ENCODE measurements at places on chromosomes 11 and 22.

GRCh38 chr22:34055525-34056200 lies 135.4 kb upstream of the LARGE1 start:
- DNase-seq: peak; percentile 73
- H3K4me1 ChIP-seq: no peaks in the 10 kb centered on the region
- H3K27ac ChIP-seq: no peak overlapping the region

GRCh38 chr22:42169055-42169469 lies 38.5 kb upstream of the CYP2D6 start:
- H3K4me1 ChIP-seq: peaks cover 43% of the 10 kb centered on the region
- no peaks in the 10 kb centered on the region for H3K27me3 ChIP-seq
- H3K4me3 ChIP-seq: no peak overlapping the region
- peak; percentile 87 for DNase-seq

- H3K4me3 ChIP-seq: no peak overlapping the region
- no peaks in the 10 kb centered on the region for H3K27me3 ChIP-seq
- DNase-seq: no peak
- H3K27ac ChIP-seq: no peak overlapping the region
- no peaks in the 10 kb centered on the region for H3K36me3 ChIP-seq
These were observed 24.2 kb downstream of the NECTIN1 start for GRCh38 chr11:119704849-119705248.

- peaks cover 18% of the 10 kb centered on the region for H3K4me1 ChIP-seq
- no peak for DNase-seq
- H3K27me3 ChIP-seq: no peaks in the 10 kb centered on the region
- H3K4me3 ChIP-seq: no peak overlapping the region
- H3K27ac ChIP-seq: no peak overlapping the region
These were observed 13.6 kb downstream of the PLA2G6 start for GRCh38 chr22:38167988-38168407.

- H3K4me1 ChIP-seq: no peaks in the 10 kb centered on the region
- no peak overlapping the region for H3K27ac ChIP-seq
- DNase-seq: no peak
- no peak overlapping the region for H3K4me3 ChIP-seq
- no peaks in the 10 kb centered on the region for H3K27me3 ChIP-seq
These were observed 325.7 kb upstream of the PITPNB start for GRCh38 chr22:28244757-28245156.

- no peaks in the 10 kb centered on the region for H3K27me3 ChIP-seq
- H3K4me1 ChIP-seq: peaks cover 16% of the 10 kb centered on the region
- H3K27ac ChIP-seq: no peak overlapping the region
- DNase-seq: no peak
- no peak overlapping the region for H3K4me3 ChIP-seq
These were observed 5.3 kb downstream of the RIN1 start for GRCh38 chr11:66330931-66331330.

DNA sequence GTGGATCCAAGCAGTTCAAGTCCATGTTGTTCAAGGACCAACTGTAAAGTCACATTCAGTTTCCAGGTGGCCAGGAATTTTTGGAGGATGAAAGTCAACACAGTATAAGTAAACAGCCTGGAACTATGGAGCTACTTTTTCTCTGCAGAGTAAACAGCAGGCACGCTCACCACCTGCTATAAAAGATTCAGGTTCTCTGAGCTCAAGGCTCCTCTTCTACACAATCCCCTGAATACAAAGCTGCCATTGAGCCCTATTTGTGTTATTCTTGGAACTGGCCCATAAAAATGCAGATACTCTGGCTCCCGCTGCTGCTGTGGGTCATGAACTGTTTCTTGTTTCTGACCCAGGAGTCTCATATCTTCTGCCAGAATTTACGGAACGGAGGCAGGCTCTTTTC lies 56.9 kb upstream of the PRR5 start:
- no peak overlapping the region for H3K27ac ChIP-seq
- no peaks in the 10 kb centered on the region for H3K27me3 ChIP-seq
- no peaks in the 10 kb centered on the region for H3K36me3 ChIP-seq
- H3K4me3 ChIP-seq: no peak overlapping the region
- H3K4me1 ChIP-seq: no peaks in the 10 kb centered on the region

DNA sequence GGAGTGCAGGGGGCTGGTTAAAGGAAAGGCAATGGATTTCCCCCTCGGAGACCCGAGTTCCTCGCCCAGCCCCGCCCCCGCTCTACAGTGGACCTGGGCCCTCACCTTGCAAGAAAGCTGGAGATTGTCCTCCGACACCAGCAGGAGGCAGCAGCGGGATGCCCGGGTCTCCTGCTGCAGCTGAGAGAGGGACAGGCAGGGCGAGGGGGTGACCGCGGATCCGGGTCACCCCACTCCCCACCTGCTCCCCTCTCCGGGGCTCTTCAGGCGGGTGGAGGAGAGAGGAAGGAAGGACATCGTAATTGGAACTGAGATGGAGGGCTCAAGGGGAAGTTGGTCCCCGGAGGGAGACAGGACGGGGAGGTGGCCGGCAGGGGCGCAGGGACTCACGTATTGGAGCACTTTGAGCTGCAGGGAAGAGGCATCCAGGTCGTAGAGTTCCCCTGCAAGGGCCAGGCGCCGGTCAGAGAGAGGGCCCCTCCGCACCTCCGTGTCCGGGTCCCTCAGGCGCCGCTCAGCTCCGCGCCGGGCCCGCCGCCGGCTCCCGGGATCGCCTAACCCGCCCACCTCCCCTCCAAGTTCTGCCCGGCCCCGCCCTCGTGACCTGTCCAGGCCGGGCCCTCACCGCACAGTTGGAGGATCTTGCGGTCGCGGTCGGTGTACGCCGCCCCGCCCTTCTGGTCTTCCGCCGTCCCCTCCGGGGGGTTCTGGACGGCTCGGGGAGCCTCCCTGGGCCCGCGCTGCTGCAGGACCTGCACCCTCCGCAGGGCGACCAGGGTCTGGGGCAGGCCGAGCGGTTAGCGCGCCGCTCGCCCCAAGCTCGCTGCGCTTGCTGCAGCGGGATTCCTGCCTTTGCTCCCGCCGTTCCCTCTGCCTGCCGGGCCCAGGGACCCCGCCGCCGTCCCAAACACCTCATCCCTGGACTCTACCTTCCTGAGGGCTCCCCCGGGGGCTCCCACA lies 84.1 kb downstream of the PDE2A start:
- DNase-seq: peak; percentile 79
- peaks cover 17% of the 10 kb centered on the region for H3K4me1 ChIP-seq
- H3K27me3 ChIP-seq: no peaks in the 10 kb centered on the region
- H3K27ac ChIP-seq: no peak overlapping the region
- no peak overlapping the region for H3K4me3 ChIP-seq

DNA sequence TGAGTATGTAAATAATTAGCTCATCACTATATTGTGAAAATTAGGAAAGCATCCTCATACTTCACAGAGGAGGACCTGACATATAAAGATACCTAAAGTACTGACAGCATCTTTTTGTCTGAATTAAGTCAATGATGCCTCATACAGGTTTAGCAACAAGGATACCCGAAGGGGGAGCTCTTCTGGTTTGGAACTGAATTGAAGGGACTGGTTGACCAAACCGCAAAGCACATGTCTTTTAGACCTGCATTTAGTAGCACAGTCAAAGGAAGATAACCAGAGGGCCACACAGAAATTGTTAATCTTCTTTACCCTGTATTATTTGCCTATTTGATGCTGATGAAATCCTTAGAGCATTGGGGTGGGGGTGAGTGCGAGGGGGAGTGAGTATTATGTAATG lies 12.9 kb upstream of the WT1 start:
- no peaks in the 10 kb centered on the region for H3K36me3 ChIP-seq
- peaks cover 5% of the 10 kb centered on the region for H3K4me1 ChIP-seq
- H3K4me3 ChIP-seq: no peak overlapping the region
- no peak overlapping the region for H3K27ac ChIP-seq

DNA sequence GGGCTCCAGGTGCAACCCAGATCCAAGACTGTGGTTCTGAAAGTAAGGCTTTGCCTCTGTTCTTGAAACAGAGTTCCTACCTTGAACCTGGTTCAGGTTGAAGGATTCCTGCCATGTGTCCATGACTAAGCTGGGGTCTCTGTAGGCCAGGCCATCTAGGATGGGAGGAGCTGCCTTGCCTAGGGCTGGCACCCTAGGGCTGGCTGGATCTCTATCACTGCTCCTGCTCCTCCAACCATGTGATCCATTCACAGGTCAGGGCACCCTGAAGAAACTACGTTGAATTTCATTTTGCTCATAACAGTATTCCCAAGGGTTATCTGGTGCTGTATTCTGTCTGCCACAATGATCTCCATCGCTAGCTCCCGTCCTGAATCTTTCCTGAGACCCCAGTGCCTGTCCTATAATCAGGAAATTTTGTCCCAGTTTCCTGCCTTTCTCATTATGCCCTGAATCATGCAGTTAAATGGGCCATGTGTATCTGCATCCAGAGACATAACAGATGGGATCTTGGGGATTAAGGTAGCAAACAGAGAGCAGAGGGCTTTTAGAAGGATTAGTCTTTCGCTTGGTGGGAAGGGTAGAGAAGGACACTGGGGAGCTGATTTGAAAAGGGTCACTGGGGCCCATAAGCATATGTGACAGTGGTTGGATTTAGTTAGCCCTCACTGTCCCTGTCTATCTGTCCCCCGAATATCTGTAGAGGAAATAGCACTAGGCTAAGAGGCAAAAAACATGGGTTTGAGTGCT lies 98.2 kb upstream of the MTMR2 start:
- H3K4me1 ChIP-seq: no peaks in the 10 kb centered on the region
- H3K36me3 ChIP-seq: no peaks in the 10 kb centered on the region
- no peak overlapping the region for H3K27ac ChIP-seq

DNA sequence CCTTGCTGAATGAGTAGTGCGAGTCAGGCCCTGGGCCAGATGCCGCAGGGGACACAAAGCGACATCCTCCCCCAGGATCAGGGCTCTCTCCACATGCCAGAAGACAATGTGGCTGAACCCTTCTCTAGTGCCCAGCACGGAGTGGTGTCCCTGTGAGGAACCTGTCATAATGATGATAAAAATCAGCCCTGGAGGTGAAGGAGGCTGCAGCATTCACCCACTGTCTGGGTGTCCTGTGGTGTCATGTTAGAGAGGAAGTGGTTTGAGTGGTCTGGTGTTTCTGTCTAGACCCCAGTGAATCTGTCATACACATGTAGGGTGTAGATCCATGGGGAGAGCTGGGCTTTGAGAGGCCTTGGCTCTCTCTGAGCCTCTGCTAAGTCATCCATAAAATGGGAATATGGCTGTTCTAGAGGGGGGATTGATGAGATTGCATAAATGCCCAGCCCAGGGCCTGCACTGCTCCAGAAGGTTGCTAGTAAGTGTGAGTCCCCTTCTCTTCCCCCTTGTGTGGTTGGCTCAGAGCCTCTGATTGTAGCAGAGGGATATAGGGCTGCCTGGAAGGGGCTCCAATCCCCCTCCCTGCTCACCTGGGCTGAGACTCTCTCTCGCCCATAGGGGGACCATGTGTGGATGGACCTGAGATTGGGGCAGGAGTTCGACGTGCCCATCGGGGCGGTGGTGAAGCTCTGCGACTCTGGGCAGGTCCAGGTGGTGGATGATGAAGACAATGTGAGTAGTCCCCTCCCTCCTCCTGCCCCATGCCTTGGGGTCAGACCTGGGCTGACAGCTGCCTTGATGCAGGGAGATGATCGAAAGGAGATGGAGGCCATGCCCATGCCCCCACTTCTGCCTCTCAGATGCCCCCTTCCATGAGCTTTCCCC lies 14.3 kb downstream of the MYO7A start:
- H3K4me1 ChIP-seq: no peaks in the 10 kb centered on the region
- no peaks in the 10 kb centered on the region for H3K27me3 ChIP-seq
- no peaks in the 10 kb centered on the region for H3K36me3 ChIP-seq
- DNase-seq: no peak

DNA sequence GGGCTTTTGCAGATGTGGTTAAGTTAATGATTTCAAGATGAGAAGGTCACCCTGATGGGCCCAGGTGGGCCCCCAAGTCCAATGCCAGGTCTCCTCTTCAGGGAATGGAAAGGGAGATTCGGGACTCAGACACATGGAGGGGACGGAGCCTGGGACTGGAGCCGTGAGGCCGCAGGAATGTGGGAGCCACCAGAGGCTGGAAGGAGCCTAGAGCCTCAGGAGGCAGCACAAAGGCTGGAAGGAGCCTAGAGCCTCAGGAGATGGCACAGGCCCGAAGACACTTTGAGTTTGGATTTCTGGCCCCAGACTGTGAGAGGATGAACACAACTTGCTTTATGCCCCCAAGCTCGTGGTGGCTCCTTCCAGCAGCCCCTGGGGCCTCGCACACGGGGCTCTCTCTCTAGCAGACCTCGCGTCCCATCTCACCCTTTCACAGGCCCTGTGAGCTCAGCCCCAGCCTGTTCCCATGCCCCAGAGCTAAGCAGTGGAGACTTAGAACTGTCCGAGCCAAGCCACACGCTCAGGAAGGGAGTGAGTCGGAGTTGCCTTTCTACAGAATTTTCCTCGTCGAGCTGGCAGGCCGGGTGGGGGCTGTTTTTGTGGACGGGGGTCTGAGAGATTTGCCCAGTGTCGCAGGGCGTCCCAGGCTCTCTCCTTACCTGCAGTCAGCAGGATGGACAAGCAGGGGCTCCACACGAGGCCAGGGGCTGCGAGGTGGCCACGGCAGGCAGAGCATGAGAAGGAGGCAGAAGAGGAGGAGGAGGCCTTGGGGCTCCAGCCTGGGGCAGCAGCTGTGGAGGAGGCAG lies 937.6 kb downstream of the BRD1 start:
- H3K27ac ChIP-seq: no peak overlapping the region
- H3K4me1 ChIP-seq: no peaks in the 10 kb centered on the region
- no peak for DNase-seq
- H3K36me3 ChIP-seq: no peaks in the 10 kb centered on the region

DNA sequence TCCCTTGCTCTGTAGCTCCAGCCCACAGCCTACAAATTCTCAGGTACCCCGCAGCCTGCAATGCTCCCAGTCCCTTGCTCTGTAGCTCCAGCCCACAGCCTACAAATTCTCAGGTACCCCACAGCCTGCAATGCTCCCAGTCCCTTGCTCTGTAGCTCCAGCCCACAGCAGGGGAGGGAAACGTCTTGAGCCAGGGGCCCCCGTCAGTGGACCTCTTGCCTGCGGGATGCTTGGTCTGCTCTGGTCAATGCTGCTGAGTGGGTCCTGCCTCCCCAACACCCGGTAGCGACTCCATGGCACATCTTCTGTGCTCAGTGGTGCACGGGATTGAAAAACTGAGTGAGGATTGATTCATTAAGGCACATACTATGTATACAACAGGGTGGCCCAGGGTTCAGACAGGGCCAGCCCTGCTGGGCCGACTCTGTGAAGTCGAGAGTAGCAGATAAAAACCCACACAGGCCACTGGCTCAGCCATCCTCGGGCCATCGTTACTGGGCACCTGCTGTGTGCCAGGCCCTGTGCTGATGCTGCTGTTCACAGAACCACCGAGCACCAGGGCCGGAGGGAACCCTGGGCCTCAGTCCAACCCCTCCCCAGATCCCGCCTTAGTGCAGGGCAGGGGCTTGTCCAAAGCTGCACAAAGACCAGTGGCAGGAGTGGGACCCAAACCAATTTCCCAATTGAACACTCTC lies 69.7 kb downstream of the MYO7A start:
- H3K27me3 ChIP-seq: no peaks in the 10 kb centered on the region
- DNase-seq: no peak
- H3K4me3 ChIP-seq: no peak overlapping the region
- H3K36me3 ChIP-seq: no peaks in the 10 kb centered on the region
- H3K27ac ChIP-seq: no peak overlapping the region

GRCh38 chr11:2539371-2540222 lies 94.8 kb downstream of the KCNQ1 start:
- H3K27ac ChIP-seq: no peak overlapping the region
- no peak overlapping the region for H3K4me3 ChIP-seq
- no peaks in the 10 kb centered on the region for H3K27me3 ChIP-seq
- DNase-seq: no peak
- H3K4me1 ChIP-seq: no peaks in the 10 kb centered on the region

GRCh38 chr11:131447277-131447815 lies 76.9 kb downstream of the NTM start:
- no peaks in the 10 kb centered on the region for H3K36me3 ChIP-seq
- H3K4me1 ChIP-seq: no peaks in the 10 kb centered on the region
- H3K27me3 ChIP-seq: no peaks in the 10 kb centered on the region
- H3K4me3 ChIP-seq: no peak overlapping the region
- DNase-seq: no peak

- no peak for DNase-seq
- peak overlapping the region; percentile 74 for H3K4me3 ChIP-seq
- no peaks in the 10 kb centered on the region for H3K36me3 ChIP-seq
These were observed 1.3 kb upstream of the KMT5B start for GRCh38 chr11:68214173-68215086.

Data from Karpas-422 (cell line).